ENCODE measurements at places on chromosomes 16 and 17.

DNA sequence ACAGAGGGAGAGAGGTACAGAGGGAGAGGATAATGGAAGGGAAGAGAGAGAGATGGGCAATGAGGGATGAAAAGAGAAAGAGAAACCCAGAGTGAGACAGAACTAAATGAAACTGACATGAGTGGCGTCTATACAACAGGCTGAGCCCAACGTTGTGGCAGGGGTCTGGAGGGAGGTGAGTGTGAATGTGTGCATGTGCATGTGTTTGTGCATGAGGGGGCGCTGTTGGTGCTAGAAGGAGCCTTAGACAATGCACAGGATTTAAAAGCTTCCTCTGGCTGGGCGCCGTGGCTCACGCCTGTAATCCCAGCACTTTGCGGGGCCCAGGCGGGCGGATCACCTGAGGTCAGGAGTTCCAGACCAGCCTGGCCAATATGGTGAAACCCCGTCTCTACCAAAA lies 454.8 kb upstream of the CDH11 start:
- no peak for DNase-seq

- no peak for DNase-seq
These were observed 38.5 kb downstream of the CLEC3A start for GRCh38 chr16:78060809-78061208.

DNA sequence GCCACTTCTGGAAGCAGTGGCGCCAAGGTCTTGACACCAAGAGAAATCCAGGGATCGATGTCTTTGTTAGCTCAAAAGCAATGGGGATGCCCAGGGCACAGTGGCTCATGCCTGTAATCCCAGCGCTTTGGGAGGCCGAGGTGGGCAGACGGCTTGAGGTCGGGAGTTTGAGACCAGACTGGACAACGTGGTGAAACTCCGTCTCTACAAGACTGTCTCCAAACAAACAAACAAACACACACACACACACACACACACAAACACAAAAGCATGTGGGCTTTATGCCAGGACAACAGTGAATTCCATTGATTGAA lies 22.4 kb upstream of the FAAP100 start:
- DNase-seq, result no peak

DNA sequence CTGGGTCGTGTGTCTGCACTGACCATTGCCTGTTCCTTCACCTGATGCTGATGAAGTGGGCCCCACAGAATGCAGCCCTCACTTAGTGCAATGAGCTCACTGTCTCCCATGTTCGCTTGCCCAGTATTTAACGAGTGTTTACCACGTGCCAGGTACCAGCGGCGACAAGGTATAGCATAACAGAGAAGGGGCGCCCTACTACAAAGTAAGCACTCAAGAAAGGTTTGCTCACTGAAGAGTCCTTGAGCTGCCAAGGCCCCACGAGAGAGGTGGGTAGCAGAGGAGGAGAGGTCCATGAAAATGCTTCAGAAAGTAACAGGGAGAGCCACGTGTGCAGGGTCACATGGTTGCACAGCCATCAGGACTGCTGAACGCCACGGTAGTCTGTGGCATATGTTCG lies 230.0 kb downstream of the NTN1 start:
- no peak for DNase-seq

- DNase-seq, result no peak
These were observed 13.5 kb upstream of the CACNG4 start for GRCh38 chr17:66950886-66951604.

DNA sequence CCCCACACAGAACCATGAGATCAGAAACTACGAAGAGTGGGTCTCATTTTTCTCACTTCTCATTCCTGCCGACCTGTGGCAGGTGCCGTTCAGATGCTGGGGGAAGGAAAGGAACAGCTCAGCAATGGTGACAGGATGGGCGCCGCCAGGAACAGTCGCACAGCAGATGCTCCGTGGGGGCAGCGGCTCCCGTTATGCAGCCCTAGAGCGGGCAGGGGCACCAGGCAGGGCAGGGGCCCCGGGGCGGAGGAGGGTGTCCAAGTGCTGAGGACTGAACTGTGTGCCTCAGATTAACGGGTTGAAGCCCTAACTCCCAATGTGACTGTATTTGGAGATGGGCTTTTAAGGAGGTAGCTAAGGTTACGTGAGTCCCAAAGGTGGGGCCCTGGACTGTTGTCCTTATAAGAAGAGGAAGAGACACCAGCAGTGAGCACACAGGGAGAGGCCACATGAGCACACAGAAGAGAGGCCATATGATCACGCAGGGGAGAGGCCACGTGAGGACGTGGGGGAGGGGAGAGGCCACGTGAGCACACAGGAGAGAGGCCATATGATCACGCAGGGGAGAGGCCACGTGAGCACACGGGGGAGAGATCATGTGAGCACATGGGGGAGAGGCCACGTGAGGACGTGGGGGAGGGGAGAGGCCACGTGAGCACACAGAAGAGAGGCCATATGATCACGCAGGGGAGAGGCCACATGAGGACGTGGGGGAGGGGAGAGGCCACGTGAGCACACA lies 95.7 kb upstream of the METRNL start:
- no peak for DNase-seq

GRCh38 chr17:688100-688989 lies 26.3 kb downstream of the VPS53 start:
- DNase-seq, result no peak

DNA sequence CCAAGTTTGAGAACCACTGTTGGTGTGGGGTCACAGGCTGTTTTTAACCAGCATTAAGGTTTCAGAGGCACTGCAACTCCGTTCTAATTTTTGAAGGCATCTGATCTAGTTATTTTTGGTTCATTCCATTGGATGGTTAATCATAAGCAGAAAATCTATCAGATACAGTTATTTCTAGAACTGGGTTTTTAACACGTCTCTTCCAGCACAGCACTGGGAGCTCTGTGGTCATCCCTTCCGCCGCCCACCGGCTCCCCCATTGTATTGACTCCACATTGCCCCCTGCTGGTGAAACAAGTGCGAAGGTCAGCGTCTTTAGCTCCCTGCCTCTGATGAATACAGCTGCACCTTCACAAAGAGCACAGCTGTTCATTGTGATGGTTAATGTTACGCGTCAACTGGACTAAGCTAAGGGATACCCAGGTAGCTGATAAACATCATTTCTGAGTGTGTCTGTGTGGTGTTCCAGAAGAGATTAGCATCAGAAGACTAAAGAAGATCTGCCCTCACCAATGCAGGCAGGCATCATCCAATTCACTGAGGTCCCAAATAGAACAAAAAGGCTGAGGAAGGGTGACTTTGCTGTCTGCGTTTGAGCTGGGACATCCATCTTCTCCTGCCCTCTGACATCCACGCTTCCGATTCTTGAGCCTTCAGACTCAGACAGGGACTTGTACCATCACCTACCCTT lies 8.5 kb downstream of the CCL18 start:
- peak; percentile 64 for DNase-seq

DNA sequence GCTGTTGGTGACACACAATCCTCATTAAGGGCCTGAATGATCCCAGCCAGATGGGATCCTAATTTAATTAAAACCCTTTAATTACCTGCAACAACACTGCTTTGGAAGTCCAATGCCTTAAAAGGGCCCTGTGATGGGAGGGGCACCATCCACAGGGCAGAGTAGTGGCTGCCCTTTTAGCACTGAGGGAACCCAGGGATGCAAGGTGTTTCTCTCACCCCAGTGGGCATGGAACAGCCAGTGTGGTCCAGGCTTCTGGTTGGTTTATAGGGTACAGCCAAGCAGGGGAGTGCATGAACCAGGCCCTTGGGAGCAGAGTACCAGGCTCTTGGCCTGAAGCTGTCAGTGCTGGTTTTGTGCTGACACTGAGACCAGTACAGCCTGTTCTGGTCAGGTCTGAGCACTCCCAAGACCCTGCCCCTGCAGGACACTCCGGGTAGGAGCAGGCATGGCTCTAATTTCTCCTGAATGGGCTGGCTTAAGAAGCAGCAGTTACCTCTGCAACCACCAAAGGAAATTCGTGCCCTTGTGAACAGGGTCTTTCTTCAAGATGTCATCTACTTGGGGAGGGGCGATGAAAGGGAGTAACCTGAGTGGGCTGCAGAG lies 9.9 kb downstream of the NXPH3 start:
- no peak for DNase-seq

- DNase-seq, result no peak
These were observed 158.4 kb upstream of the FAM20A start for GRCh38 chr17:68759343-68760140.

DNA sequence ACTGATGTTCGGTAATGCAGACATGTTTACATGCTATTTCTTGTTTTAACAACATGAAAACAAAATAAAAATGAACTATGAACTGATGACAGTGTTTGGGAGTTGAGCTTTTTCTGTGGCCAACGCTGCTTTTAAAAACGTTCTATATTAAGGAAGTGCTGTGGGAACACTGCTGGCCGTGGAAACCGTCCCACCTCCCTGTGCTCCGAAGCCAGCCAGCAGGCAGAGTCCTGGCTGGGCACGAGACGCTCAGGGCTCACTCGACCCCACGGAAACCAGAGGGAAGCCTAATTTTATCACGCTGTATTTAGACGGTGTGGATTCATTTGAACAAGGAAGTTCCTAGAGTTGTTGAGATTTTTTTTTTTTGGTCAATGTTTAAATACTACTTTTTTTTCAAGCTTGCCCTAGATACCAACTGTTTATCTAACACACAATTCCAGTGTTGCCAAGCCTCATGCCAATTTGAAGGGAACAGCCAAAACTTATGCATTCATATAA lies 25.8 kb downstream of the ADCY9 start:
- DNase-seq, result no peak

DNA sequence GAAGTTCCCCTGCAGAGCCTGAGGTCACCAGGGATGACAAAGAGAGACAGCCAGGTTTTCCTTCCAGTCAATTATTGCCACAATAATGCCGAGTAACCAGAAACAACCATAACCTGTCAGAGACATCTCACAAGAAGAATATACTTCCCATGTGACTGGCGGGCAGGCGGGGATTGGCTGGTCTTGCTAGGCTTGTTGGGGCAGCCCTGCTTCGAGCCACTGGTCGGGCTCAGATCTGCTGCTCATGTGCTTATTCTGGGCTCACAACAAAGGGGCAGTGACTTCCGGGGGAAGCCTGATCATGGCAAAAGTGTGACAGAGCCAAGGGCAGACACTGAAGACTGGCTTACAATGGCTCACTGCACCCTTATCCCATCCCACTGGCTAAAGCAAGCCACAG lies 48.1 kb upstream of the IRX6 start:
- DNase-seq, result no peak

- DNase-seq, result no peak
These were observed 4.4 kb downstream of the RNF135 start for GRCh38 chr17:30975042-30975820.

DNA sequence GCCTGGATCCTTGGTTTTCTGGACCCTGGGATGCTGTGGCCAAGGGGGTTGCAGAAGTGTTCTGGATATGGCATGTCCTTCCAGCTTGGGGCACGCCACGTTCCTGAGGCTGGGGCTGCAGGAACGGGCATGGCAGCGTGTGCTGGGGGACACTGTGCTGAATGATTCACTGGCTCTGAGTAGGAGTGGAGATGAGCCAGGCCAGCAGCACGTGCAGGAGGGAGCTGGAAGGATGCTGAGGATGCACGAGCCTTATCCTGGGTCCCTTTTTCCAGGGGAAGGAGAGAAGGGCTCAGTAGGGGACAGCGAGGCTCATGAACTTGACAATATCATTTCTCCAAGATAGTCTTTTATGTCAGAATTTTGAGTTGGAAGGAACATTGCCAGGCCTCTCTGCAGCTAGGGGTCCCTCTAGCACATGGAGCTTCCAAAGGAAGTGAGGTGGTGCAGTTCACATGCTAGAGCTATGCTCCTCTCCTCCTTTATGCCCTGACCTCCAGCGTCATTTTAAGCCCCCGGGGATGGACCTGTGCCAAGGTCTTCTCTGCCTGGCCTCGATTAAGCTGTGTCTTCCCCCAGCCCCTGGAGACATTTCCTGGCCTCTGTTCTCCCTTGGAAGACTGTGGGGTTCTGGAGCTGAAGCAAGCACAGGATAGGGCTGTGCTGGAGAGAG lies 125.9 kb downstream of the OR1D5 start:
- DNase-seq, result no peak

- DNase-seq, result no peak
These were observed 30.8 kb downstream of the GPR139 start for GRCh38 chr16:20042848-20043247.

DNA sequence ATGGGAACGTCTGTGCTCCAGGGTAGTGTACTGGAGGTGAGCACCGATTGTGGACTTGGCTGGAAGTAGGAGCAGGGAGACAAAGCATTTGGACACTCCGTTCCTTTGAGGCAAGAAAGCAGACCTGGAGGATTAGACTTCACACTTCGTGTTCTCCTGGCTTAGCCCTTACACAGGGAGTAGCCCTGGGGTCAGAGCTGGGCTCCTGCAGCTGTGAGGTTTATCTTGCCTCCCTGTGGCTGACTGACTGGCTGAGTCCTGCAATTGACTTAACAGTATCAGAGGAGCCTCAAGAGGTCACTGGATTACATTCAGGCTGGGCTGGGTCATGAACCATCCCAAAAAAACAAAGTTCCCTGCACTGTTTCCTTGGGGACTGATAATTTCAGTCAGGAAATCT lies 37.1 kb downstream of the MPRIP start:
- DNase-seq, result no peak

All from activated gamma-delta T cell treated with anti-CD3 and anti-CD28 coated beads, Interleukin-2, amount 50 U/mL, for 16 hours (primary cell).